Sciatic nerve (tissue), 2 donors: ENCODE measurements at places on chromosomes 4 and X.

GRCh38 chr4:11628093-11628725, 199.5 kb upstream of the HS3ST1 start:
- DNase-seq = no peak

DNA sequence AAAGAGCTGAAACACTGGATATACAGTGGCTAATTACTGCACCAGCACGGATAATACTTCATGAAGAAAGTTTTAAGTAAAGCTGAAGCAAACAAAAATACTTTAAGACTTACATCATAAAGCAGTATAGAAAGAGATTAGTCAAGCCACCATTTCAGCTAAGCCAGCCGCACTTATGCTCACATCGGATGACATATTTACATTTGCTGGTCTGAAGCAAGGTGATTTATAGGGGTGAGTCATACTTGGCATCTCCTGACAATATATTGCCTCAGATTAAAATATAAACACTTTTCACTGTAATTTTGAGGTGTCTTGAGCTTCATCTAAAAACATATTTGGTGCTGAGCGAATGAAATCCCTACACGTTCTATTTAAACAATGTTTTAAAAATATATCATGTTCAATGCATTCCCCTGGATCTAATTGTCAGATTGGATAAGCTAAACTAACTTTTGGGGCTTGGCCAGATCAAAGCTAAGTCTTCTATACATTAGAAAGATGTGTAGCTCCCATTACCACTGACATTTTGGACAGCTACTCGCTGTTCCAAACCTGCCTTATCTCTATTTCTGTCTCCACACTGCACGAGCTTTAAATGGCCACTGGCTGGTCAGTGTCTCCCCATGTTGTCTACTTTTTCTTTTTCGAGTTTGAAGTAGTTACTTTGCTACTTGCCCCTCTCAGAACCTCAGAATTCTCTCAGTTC, 103.2 kb downstream of the VCX2 start:
- no peak for DNase-seq

- no peak for DNase-seq
Observed at GRCh38 chr4:143097751-143098150, 87.0 kb upstream of the USP38 start.

GRCh38 chr4:72895408-72895807, 174.1 kb downstream of the COX18 start:
- no peak for DNase-seq

DNA sequence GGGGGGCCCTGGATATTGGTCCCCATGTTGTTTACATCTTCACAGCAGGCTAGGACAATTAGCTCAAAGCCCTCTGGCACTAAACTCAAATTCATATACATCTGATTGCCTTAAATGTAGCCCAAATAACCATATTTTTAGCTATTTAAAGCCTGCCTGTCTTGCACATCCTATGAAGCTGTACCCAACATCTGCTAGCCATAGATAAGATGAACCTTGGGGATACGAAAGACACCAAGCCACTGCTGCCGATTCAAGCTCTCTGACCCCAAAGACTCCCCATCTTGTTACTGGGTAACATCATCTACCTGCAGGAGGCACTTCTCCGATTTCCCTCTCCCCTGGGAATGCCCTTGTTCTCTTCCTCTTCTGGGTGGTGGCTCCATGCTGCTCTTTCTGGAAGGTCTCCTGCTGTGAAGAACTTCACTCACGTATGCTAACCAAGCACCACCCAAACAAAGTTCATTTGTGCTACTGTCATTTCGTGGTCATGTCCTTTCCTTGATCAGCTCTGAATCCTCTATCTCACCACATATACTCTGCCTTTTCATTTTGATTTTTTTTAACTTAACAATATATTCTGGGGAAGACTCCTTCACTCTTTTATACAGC, 107.7 kb upstream of the ATXN3L start:
- no peak for DNase-seq

DNA sequence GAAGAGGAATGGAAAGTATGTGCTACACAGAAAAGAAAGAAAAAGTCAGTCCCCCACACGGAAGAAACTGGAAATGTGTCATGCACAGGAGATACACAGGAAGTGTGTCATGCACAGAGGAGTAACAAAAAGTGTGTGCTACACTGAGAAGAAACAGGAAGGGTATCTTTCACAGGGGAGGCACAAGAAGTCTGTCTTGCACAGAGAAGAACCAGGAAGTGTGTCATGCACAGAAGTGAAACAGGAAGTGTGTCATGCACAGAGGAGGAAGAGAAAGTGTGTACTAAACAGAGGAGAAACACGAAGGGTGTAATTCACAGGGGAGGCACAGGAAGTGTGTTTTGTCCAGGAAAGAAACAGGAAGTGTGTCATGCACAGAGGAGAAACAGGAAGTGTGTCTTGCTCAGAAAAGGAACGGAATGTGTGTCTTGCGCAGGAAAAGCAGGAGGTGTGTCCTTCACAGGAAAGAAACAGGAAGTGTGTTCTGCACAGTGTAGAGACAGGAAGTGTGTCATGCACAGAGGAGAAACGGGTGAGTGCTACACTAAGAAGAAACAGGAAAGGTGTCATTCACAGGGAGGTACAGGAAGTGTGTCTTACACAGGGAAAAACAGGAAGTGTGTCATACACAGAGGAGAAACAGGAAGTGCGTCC, 527.2 kb upstream of the PRKX start:
- no peak for DNase-seq

DNA sequence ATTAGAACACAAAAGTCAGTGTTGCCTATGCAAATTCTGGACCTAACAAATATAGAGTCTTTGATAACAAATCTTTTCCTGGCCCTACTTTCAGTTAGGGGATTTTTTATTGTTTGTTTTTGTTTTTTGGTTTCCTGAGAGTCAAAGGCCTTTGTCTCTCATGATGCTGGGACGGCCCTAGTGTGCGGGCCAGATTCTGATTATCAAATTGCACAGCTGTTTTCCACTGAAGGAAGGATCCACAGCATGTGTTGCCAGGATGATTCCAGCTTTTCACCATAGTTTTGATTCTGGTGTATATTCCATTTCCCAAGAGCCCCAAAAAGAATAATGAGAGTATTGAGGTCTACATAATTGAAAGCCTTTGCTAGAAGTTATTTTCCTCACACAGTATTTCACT, 248.2 kb downstream of the CAMK2D start:
- DNase-seq = no peak

DNA sequence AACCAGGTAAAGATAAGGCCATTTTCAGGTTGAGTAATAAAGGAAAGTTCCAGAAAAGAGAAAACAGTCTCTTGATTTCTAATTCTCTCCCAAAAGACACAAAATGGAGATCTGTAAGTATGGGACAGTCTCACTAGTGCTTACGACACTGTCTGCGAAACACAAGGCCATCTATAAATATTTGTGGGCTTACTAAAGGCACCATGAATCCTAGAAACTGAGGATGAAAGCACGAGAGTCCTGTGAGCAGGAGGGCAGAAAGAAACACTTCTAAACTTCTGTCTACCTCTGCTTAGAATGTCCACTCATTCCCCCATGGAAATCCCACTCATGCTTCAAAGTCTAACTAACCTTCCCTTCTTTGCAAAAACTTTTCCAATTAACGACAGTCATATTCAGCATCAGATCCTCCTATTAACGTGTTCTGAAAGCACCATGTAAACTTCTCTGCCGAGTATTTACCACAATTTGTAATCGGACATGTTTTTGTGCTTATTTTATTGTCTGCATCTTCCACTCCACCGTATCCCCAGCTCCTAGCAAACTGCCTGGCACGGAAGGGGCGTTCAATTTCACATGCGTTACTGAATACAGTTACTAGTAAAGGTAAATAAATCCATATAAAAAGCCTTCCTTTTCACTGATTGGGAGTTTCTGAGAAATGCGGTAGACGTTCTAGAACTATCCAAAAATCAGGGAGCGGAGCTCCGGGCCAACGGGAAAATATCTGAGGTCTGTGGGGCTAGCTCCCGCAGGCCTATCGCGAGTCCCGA, 665 bp downstream of the PSMD10 start:
- no peak for DNase-seq

DNA sequence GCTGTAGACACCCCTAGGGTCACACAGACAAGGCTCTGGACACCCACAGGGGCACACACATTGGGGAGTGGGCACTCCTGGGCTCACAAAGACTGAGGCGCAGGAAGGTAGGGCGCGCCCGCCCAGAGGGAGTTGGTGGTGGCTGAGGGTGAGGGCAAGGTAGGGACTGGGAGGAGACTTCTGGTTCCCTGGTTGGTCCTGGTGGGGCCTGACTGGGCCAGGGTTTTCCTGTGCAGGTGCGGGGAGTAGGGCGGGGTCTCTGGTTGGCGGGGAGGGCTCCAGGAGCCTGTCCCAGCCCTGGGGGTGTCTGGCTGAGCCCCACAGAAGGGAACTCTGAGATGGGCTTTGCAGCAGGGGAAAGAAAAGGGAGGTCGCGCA, 6.7 kb upstream of the WAS start:
- DNase-seq = no peak

DNA sequence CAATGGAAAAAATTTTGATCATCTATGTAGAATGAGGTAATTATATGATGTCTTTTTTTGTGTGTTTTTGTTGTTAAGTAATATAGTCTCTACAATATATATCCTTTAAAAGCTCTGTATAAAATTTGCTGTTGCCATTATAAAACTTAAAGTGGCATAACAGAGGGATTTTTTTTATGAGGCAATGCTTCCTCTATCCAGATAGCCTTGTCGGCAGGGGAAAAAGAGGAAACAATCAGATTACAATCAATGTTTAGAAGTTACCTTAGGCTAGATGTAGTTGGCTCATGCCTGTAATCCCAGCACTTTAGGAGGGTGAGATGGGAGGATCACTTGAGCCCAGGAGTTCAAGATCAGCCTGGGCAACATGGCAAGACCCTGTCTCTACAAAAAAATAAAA, 86.8 kb downstream of the DIAPH2 start:
- DNase-seq = no peak

GRCh38 chr4:54378461-54378860, 149.4 kb downstream of the PDGFRA start:
- DNase-seq = no peak

DNA sequence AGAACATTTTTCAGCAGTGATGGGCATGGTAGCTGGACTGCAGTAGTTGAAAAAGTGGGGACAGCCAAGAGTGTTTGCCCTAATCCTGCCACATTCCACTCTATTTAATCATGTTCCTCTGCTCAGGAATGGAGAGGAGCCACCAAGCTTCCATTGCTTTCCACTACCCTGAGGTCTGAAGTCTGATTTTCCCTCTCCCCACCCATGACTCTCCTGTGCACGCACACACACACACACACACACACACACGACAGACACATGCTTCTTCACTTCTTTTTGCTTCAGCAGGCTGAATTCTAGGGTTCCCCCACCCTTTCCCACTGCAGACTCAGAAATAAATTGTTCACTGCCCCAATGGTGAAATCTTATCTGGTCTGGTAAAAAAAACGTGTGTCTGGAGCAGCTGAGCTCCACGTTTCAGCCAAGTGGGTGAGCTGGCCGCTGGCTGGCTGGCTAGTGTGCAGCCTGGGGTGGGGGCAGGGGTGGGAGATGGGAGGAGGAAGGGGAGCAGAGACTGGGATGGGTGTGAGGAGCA, 142.7 kb upstream of the NALF2 start:
- DNase-seq = no peak

- no peak for DNase-seq
Observed at GRCh38 chr4:76989391-76990061, 40.0 kb downstream of the SEPTIN11 start.

DNA sequence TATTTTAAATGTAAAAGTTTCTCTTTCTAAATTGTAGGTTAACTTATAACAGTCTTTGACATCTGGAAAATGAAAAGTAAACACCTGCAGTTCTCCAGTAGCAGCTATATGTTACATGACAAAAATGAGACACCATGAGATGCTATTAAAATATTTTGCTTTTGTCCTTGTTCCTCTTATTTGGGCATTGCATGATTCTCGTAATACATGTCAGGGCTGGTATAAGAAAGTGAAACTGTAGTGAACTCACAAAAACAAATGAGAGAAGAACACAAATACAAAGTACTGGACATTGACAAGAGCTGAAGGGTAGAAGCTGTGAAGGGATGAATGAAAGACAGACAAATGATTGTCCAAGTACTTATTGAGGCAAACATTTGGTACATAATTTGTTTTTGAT, 9.0 kb downstream of the GK2 start:
- no peak for DNase-seq

DNA sequence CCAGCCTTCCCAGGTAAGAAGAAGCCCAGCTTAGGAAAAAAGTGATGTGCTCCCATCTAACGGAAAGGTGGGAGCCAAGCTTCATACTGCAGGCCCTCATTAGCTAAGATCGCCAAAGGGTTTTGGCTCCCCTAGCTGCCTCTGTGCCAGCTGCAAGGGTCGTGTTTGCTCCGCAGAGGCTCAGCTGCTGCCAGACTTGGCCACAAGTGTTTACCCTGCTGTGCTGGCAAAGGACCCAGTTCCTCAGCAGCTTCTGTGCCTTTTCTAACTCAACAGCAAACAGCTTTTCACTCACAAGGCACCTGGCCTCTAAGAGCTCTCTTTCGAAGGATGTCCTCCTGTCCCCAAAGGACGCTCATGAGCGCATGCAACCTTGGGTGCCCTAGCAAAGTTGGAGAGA, 12.2 kb upstream of the VMA21 start:
- no peak for DNase-seq

DNA sequence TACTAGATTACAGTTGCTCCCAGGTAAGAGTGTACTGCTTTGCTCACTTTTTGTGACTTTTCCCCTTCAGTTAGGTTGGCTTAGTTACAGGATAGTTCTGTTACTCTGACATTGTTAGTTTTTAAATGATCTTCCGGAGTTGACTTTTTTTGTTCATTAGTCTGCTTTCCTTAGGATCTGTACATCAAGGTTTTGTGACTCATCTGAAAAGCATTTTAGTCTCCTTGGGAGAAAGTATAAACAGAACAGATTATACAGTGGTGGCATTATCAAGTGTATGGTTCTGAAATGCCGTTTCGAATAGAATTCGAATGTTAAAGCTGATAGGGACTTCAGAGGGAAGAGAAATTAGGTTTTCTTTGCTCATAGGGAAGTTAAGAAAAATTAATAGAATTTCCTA, 63.3 kb downstream of the USP9X start:
- no peak for DNase-seq

DNA sequence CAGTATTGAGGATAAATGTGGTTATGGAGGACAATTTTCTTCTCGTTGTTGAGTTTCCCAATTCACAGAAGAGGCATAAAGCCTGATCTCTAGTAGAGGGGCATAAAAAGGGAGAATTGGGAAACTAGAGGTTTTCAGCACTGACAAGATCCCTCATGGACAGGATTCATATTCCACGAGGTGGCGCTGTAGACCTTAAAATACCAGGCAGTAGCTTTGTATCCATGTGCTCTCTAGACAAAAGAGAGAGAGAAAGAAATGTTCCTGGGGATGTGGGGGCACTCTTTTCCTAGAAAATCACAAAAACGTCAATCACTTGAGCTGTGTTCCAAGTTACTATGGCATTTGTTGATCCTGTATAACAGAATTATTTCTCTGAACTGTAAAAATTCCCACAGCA, 128.3 kb downstream of the MAGEE1 start:
- no peak for DNase-seq
